ENCODE measurements at places on chromosomes 4 and X.

- peak; percentile 1 for DNase-seq
Observed at GRCh38 chr4:1195891-1196401, 23.6 kb upstream of the SPON2 start.

GRCh38 chr4:37383579-37384229 lies 139.2 kb downstream of the NWD2 start:
- DNase-seq = peak; percentile 9

- no peak for DNase-seq
Observed at GRCh38 chr4:118284169-118284568, 68.6 kb downstream of the PRSS12 start.

DNA sequence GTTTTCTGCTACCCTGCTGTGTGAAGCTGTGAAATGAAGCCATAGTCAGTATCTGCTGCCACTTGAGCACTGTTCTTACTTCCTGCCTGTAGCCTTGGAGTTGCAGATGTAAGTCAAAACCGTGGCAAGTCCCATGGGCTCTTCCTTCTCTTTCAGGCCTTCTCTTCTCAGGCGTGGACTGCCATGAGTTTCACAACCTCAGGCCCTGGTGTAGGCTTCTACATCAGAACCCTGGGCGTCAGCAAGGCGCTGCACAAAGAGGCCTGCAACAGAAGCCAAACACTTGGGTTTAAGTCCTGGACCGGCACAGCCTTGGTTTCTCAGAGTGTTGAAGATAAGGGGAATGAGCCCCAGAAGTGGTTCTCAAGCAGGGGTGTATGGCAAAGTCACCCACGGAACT lies 2.5 kb downstream of the ZNF518B start:
- no peak for DNase-seq

GRCh38 chr4:98262431-98262830 lies 1.2 kb downstream of the RAP1GDS1 start:
- no peak for DNase-seq

GRCh38 chr4:174559894-174560293 lies 37.6 kb upstream of the HPGD start:
- DNase-seq = no peak

DNA sequence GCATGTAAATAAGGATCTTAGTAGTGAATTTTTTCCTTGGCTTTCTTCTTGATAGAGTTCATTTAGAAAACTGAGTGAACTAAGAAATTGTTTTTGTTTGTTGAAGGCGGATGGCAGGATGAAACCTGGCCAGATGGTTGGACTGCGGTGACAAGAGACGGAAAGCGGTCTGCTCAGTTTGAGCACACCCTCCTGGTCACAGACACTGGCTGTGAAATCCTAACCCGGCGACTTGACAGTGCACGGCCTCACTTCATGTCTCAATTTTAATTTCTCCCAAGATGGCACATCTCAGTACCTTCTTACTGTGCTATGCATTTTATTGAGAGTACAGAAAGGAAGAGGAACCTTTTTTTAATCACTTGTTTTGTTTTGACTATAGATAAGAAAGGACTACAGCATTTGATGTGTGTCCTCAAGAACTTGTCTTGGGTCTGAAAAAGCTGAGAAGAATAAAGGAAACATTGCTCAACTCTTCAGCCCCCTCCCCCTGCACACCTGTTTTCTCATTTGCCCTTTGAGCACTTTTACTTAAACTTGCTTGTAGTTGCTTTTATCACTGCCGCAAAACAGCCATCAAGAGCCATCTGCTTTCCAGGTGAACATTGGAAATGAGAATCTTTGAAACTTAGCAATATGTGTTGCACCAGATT lies 27.4 kb downstream of the ADH5 start:
- no peak for DNase-seq

DNA sequence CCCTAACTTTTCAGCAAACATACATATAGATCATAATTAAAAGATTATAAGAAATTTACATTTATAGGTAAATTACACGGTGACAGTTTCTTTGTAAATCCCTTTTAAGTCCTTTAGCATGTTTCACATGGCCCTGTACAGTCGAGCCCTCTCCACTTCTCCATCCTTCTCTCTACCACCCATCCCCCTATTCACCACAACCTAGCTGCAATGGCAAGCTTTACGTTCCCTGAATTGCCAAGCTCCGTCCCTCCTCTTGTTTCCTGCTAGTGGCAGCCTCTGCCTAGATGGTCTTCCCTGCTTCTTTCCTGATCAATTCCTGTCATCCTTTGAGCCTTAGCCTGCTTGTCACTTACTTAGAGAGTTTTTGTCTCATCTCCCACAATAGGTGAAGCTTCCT lies 116.2 kb downstream of the TMA16 start:
- DNase-seq = no peak

- DNase-seq = no peak
Observed at GRCh38 chr4:77695774-77696173, 90.2 kb downstream of the CXCL13 start.

DNA sequence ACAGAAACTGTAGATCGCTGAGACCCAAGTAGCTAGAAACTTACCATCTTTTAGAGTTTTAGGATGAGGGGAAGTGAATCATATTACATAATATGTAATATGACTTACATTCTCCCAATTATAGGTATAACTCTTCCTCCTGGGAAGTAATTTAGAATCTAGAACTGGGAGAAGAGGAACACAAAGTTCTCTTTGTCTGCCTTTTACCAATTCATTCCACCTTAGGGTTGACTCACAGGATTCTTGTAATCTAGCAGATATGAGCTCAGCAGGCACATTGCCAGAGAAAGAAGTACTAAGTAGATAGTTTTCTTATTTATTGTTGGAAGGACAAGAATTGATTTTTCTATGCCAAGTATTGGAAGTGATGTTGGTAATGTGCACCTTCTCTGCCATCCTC lies 58.0 kb upstream of the CCSER1 start:
- DNase-seq = no peak

- no peak for DNase-seq
Observed at GRCh38 chr4:13174001-13174400, 310.1 kb downstream of the RAB28 start.

- DNase-seq = no peak
Observed at GRCh38 chrX:30183554-30183953, 31.8 kb upstream of the MAGEB2 start.

DNA sequence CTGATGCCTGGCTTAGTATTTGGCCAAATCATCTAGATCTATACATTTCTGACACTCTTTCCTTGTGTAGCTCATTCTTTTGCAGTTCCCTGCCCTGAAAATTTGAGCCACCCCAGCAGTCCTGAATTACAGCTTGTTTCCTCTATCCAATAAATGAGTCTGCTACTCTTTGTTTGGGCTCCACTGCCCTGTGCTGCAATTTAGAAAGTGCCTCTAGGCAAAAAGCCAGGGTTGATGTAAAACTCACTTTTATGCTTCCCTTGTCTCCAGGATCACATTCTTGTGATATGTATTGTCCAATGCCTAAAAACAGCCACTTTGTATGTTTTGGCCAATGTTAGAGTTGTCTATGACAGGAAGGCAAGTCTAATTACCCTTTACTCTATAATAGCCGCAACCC lies 101.7 kb upstream of the MAP3K15 start:
- no peak for DNase-seq

DNA sequence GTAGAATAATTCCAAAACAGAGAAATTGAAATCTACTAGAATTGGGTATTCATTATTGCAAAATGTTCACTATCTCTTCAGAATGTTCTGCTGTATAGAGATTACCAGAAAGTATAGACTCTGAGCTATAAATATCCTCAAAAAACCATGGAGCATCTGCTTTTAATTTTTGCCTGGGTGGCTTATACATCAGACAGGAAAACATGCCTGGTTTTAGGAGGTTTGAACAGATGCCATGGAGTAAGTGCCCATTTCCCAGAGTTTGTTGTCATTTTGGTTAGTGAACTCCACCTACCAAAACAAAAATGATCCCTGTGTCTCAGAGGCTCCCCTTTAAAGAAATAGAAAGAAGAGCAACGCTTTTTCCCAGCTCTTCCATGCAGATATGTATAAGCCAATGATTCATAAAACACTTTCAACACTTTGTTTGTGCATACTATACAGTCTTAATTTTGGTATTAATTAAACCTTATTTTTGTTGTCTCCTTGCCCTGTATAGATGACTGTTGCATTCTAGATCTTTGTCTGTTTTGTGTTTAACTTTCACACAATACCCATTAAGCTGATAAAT lies 68.7 kb downstream of the MEPE start:
- DNase-seq = no peak

DNA sequence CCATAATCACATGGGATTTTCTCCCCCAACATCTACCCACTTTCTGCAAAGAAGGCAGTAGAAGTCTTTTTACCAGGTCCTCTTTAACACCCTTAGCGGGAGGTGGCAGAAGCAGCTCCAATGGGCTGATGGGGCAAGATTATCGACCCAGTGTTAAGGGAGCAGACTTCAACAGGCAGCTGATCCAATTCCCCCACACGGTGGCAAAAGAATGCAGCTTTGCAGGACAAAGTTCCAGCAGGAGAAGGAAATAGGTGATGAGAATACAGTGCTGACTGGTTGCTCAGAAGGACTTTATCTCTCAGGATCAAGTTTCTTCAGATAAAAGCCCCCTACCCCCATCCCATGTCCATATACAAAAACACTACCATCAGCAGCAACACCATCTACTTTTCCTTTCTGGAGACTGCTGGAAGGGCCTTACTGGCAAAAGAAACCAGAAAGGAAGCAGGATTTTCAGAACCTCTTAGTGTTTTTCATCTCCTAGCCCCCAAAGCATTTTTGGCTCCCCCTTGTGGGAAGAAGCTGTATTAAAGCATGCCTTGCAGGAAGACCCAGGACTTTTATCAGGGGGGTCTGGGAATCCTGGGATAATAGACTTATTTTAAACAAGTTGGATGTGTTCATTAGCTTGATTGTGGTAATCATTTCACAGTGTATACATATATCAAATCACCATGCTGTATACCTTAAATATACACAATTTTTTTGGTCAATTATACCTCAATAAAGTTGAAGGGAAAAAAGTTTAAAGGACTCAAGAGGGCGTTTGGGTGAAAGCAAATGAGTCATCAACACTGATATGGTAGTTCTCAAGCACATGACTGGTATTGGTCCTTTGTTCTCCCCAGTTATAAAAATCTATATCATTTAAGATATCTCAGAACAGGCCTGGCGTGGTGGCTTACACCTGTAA lies 146.4 kb downstream of the GPC3 start:
- peak; percentile 34 for DNase-seq

GRCh38 chr4:138773321-138773720 lies 242.3 kb upstream of the NOCT start:
- DNase-seq = no peak

DNA sequence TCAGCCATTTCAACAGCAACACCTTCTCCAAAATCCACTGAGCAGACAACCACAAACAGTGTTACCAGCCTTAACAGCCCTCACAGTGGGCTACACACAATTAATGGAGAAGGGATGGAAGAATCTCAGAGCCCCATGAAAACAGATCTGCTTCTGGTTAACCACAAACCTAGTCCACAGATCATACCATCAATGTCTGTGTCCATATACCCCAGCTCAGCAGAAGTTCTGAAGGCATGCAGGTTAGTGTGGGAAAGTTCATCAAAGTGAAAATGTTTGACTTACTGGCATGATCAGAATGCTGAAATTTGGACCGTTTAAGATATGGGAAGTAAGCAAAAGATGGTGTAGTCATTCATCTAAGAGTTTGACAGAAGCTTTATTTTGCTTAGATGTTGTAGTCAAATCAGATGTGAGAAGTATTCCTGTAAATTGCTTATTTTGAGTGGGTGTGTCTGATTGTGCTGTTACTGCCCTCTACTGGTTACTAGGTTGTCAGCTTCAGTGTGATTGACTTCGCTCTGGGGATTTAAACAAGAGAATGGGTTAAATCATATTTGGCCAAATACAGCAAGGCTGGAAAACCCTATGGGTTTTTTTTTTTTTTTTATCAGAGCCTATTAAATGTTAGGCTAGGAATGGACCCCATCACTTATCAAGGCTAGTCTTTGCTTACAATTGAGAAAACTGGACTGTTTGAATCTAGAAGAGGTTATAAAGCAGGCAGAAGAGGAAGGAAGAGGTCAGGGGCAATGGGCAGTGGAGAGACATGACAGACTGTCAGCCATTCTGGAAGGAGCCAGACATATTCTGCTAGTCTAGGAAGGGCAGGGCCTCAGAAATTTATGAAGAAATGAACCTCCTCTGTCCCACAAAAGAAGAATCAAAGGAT lies 130.3 kb downstream of the DIPK2B start:
- DNase-seq = no peak

GRCh38 chr4:183853548-183853940 lies 51.6 kb upstream of the STOX2 start:
- DNase-seq = no peak

DNA sequence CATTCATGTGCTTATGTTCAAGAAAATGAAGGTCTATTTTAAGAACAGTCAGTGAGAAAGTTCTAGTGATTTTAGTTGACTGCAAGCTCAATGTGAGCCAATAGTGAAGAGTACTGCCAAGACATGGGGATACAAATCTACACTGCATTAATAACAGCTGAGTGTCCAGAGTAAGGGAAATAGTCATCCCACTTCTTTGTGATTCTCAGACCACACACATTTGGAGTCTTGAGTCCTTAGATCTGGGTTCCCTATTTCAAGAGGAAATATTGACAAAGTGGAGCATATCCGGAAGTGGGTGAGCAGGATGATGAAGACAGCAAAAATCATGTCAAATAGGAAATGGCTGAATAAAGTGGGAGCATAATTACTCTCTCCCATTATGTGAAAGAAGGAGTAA lies 171.1 kb downstream of the LARP7 start:
- no peak for DNase-seq

- no peak for DNase-seq
Observed at GRCh38 chrX:31715675-31716074, 643.8 kb upstream of the FTHL17 start.

- no peak for DNase-seq
Observed at GRCh38 chrX:108001218-108001814, 19.1 kb upstream of the TEX13B start.

- DNase-seq = no peak
Observed at GRCh38 chrX:40402831-40403533, 177.8 kb upstream of the ATP6AP2 start.

DNA sequence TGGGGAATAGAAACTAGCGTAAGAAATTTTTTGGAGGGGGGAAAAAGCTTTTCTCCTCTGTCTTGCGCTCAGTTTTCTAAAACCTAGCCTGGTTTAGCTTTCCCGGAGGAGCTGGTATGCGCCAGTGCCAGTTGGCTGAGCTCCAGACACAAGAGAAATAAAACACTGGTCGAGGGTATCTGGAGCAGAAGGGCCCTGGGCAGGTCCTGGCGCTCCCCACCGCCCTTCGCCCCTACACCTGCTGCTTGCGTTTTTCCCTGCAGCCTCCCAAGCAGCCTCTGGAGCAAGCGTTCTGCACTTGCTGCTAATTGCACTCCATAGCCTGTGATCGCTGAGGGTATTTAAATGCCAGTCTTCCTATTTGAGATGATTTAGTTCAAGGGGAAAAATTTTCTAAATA lies 816 bp downstream of the EREG start:
- no peak for DNase-seq

Data from stimulated activated naive CD8-positive, alpha-beta T cell treated with anti-CD3 and anti-CD28 coated beads, Interleukin-15, Interleukin-2, amounts not matched to agents 100 U/mL and 50 U/mL, for 24 hours (primary cell).